ENCODE measurements at places on chromosomes 1 and 21.

DNA sequence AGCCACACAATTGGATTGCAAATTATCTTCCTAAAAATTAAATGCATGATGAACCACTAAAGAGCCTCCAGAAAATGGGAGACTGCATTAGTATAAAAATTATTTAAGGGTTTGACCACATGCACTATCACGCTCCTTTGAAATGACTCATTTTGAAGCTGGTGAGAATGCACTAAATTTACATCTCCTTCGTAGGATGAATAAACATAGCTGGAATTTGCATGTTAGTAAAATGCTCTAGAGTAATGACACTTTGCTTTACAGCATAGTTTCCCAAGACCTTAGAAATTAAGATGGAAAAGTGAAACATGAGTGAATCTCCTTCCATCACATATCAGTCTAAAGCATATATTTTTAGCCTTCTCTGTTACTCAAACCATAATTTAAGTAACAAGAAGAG, 2.4 kb downstream of the PLPPR4 start:
- DNase-seq, result peak; percentile 48

- peak; percentile 50 for DNase-seq
Measured at GRCh38 chr21:43866260-43866629, 1.2 kb downstream of the AGPAT3 start.

DNA sequence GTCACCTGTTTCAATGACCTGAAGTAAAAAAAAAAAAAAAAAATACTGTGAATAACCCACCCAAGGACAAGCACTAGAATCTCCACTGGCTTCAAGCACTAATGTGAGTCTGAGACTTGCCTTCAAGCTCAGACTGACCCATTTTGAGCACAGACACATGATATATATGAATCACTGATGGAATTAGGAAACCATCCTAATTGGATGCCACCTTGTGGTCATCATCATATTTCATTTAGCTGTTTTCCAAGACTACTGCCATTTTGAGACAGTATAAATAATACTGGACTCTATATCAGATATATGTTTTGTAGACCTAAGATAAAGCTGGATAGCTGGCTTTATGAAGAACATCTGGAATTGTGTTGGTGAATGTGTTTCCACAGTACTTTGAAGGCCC, 1232.0 kb downstream of the KCNT2 start:
- DNase-seq, result peak; percentile 21

- no peak for DNase-seq
Measured at GRCh38 chr1:247322849-247323586, 8.6 kb downstream of the ZNF496 start.

DNA sequence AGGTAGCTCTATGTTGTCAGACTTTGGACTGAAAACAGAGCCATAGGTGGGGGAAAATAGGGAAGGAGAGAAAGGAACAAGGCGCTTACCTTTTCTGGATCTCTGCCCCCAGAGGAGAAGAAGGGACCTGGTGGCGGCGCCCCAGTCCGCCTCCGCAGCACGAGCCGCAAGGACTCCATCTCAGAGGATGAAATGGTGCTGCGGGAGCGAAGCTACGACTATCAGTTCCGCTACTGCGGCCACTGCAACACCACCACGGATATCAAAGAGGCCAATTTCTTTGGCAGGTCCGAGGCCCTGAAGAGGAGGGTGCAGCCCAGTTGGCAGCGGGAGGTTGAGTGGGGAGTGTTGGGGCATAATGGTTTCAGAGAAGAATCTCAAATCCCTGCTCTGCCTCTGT, 18.5 kb upstream of the TMEM222 start:
- no peak for DNase-seq
